ENCODE measurements at places on chromosomes 5 and 9.

- DNase-seq, result no peak
Measured at GRCh38 chr5:138600446-138600845, 25.2 kb upstream of the HSPA9 start.

- no peak for DNase-seq
Measured at GRCh38 chr9:99569840-99570239, 251.8 kb upstream of the NR4A3 start.

DNA sequence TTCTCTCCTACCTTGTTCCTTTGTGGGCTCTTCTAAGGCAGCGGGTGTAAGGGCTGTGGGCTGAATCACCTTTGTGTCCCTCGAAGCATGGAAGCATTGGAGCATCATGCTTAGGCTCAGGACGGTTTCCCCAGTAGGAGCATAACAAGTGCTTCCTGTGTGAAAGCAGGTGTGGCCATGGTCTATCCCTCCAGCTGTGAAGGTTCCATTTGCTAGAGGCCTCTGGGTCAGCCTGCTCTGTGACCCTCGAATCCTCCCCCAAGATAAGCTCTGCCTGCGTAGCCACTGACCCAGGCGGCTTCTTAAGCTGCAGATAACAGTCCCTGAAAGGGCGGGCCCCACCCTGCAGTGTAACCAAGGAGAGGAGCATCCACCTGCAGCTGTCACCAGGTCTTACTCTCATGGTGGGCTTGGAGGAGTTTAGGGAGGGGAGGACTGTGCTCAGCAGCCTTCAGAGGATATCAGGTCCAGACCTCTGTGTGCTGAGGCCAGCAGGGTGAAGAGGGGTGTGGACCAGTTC is 8.4 kb upstream of the NDST1 start:
- DNase-seq, result no peak

- DNase-seq, result no peak
Measured at GRCh38 chr9:127182901-127183746, 60.7 kb upstream of the ANGPTL2 start.

DNA sequence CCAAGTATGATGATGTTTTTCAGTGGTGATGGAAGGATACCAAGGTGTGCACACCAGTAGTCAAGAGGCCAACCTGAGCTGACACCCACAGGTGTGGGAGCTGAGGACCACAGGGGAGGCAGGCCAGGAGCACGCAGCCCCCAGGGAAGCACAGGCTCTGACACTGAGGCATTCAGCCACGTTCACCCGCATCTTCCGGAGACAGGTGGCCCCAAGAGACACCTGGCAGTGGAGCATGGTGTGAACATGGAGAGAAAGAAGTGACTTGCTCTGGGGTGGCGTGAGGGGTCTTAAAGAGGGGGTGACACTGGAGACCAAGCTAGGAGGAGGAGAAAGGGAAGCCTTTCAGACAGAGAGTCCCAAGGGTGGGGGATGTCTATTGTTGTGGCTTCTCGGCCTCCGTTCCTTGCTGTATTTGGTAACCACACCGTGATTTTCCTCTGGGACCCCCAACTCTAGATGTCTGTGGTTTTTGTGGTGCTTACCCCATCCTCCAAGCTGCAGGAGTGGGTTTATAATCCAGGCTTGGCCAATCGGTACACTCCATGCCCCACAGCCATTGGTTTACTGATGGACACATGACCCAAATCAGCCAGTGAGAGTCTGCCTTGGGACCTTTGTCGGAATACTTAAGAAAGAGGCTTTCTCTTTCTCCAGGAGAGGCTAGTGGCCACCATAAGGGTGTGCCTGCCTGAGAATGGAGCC is 84.6 kb downstream of the HRH2 start:
- no peak for DNase-seq

- DNase-seq, result no peak
Measured at GRCh38 chr9:111474385-111474784, 9.8 kb downstream of the ECPAS start.

- no peak for DNase-seq
Measured at GRCh38 chr5:125059255-125060002, 313.0 kb upstream of the ZNF608 start.

DNA sequence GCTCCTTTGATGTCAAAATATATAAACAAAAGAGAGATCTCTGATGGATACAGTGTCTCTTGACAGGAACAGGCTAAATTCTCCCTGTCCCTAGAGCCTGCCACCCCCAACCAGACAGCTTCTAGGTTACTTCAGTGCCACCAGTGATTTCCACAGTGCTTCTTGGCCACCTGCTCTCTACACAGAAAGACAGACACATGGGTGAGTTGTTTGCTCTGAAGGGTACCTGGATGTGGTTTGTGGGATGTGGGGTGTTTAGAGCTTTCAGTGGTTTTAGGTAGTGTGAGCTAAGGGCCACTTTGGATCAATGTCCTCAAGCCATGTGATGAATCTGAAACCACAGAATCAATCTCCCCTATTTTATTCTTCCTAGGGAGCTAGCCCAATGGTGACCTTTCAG is 125.4 kb downstream of the ANKRD18B start:
- no peak for DNase-seq

- DNase-seq, result no peak
Measured at GRCh38 chr9:1222511-1222910, 172.4 kb downstream of the DMRT2 start.

GRCh38 chr5:60230456-60230855 is 336.9 kb upstream of the PDE4D start:
- DNase-seq, result no peak

- DNase-seq, result no peak
Measured at GRCh38 chr9:19386502-19387044, 6.5 kb upstream of the RPS6 start.

DNA sequence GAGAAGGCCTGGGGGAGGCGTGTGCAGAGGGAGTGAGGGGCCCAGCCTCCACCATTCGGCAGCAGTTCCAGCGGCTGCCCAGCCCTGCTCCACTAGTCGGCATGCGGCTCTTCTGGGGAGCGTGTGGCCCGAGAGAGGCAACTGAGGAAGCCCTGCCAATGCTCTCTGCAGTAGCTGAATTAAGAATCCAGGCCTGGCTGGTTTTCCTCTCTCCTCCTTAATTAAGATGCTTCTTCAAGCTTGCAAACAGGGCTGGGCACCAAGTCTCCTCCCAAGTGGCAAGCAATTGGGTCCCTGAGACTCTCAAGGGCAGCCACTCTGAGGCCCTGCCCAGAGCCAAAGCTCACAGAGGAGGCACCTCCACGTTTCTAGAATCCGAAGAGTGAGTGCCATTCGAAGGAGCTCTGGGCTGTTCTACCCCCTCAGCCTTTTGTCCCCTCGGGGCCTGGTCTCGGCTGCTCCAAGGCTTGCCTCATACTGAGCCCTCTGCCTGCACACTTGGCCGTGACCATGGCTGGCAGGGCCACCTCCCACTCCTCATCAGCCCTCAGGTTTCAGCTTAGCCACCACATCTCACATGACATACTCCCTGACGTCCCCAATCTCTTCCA is 75.4 kb upstream of the LRRTM2 start:
- peak; percentile 76 for DNase-seq

GRCh38 chr9:95689669-95690068 is 172.9 kb upstream of the PTCH1 start:
- DNase-seq, result no peak

DNA sequence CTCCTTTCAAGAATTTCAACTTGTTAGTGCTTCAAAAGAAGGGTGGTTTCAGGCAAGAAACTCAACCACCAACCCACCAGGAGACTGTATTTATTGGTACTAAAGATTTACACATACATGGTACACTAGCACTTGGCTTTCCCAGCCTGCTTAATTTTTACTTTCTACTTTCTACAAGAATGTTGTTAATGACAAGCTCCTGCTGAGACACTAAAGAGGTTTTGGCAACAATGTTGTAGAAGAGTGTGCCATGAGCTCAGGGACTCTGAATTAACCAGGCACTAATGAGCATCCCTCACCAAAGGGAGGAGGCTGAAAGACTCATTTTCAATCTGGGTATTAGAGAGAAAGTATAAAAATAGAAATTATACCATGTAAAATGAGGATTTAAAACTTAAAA is 195.0 kb downstream of the KIAA0825 start:
- no peak for DNase-seq

- DNase-seq, result no peak
Measured at GRCh38 chr5:35990520-35990919, 670 bp downstream of the UGT3A1 start.

DNA sequence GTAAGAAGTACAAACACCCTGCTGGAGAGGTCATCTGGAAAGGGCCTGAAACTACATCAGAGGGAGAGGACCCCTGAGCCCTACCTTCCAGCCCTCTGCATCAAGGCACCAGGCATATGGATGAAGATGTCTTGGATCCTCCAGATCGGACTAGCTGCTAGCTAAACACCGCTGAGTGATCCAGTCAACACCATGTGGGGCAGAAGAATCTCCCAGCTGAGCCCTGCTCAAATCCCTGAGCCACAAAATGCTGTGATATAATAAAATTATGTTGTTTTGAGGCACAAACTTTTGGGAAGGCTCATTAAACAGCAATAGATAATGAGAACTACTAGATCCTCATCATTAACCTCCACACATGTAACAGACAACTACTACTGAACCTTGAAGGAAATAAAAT is 155.2 kb downstream of the FRMD3 start:
- no peak for DNase-seq

- DNase-seq, result no peak
Measured at GRCh38 chr5:114447084-114447773, 85.4 kb downstream of the KCNN2 start.

- DNase-seq, result peak; percentile 99
Measured at GRCh38 chr9:93566408-93567270, 9.7 kb upstream of the PHF2 start.

GRCh38 chr5:13745508-13745907 is 199.0 kb downstream of the DNAH5 start:
- no peak for DNase-seq

DNA sequence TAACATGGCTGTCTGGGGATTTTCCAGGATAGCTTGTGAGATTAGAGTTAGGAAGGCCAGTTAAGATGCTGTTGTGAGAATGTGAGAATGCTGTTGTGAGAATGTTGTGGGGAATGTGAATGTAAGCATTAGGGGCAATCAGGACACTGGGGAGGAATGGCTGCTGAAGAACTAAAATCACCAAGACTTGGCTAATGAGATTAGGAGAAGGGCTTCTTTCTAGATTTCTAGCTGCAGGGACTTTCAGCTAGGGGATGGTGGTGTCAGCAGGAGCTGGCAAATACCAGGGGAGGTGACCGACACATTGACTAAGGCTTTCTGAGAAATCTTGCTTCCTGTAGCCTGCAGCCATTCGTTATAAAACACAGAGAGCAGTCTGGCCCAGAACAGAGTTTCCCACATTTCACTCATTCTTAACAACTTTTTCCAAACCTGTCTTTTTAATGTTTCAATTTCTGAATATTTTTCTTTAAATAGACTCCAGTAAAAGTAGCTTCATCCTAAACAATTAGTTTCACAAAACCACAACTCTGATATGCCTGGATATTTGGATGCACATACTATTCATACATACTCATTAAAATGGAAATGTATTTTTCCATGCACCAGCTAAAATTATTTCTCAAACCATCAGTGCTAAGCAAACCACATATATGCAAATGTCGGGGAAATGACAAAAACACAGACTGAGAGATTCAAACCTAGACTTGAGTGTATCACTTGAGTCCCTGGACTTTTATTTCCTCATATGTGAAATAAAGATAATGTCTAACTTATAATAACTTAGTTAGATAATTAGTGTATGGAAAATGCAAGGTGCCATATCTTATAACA is 89.3 kb upstream of the TNC start:
- DNase-seq, result no peak

- DNase-seq, result no peak
Measured at GRCh38 chr5:75659791-75660450, 48.7 kb downstream of the ANKDD1B start.

DNA sequence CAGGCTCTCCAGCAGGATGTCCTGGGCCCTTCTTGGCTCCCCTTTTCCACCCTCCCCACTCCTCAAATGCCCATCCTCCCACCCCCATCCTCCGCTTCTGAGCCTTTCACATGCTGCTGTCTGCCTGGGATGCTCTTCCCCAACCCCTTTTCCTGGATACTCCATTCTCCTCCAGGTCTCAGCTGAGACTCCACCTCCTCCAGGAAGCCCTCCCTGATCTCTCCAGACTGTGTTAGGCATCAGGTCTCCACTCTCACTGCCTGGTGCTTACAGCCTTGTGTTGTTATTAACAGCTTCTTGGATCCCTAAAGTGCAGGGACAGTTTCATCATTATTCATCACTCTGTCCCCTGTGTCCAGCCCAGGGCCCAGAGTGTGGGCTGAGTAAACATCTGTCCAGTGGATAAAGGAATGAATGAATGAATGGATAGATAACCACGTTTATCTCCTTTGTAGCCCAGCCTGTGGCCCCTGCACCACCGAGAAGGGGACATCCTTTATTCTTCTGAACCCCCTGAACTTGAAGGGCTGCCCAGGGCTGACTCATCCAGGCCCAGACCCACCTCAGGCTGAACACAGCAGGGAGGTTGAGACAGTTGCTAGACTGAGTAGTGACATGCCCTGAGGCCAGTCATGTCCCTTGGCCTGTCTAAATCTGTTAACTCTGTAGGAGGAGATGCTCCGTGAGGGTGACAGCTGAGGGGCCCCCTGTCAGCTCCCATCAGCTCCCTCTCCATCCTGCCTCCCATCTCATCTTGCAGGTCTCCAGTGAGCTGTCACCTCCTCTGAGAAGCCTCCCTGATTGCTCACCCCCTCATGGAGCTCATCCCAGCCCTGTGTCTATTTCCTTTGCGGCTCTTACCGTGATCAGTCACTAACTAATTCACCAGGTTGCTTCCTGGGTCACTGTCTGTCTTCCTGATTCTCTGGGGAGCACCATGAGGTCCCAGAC is 14.6 kb upstream of the LAMC3 start:
- no peak for DNase-seq

DNA sequence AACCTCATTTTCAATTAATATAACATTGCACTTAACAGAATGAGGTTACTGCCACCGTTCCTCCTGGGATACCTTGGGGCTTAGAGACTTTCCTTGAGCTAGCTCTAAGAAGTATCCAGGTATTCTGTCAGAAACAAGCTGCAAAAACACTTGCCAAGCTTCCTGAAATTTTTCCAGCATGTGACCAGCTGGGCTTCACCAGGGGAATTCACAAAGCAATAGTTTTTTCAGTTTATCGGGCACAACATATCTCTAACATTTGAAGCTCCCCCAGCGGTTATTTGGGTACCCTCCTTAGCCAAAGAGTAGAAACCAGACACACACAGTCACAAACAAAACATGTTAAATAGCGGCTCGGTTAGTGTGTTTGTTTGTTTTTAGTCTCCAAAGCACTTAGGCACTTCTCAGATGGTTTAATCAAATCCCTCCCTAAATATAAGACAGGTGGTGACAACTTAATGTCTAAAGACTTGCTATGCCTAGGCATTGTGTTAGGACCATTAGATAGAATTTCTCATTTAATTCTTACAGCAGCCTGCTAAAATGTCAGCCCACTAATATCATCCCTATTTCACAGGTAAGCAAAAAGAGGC is 278.2 kb downstream of the GLIS3 start:
- no peak for DNase-seq

- DNase-seq, result no peak
Measured at GRCh38 chr5:33423018-33423630, 17.6 kb upstream of the TARS1 start.

DNA sequence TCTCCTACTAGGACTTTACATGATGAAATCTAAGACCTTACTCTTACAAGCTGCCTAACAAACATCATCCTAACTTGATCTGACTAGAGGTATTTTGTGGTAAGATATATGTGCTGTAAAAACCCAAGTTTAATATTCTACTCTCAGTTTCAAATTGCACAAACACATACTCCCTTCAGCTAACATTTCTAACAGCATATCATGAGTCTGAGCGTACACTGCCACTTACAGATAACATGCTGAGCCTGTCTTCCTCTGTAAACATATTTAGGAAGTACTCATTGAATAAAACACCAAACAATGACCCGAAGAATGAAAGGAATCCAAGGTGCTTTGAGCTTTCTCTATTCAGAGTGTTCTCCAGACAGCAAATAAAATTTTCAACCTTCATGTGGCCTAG is 7.9 kb upstream of the ESM1 start:
- no peak for DNase-seq
